NCI-H1930 (cell line): ENCODE measurements at places on chromosomes 3 and 15.
A peak's percentile ranks its signal among the peaks of the same experiment; 100 is the strongest.

- DNase-seq = no peak
These were observed 90.8 kb downstream of the ANP32A start for GRCh38 chr15:68729789-68730411.

GRCh38 chr3:123451186-123451585 is 2.3 kb upstream of the ADCY5 start:
- no peak for DNase-seq

GRCh38 chr15:41692049-41692448 is 31.8 kb downstream of the MGA start:
- no peak for DNase-seq

GRCh38 chr15:63901912-63902670 is 68.3 kb upstream of the HERC1 start:
- DNase-seq = no peak

DNA sequence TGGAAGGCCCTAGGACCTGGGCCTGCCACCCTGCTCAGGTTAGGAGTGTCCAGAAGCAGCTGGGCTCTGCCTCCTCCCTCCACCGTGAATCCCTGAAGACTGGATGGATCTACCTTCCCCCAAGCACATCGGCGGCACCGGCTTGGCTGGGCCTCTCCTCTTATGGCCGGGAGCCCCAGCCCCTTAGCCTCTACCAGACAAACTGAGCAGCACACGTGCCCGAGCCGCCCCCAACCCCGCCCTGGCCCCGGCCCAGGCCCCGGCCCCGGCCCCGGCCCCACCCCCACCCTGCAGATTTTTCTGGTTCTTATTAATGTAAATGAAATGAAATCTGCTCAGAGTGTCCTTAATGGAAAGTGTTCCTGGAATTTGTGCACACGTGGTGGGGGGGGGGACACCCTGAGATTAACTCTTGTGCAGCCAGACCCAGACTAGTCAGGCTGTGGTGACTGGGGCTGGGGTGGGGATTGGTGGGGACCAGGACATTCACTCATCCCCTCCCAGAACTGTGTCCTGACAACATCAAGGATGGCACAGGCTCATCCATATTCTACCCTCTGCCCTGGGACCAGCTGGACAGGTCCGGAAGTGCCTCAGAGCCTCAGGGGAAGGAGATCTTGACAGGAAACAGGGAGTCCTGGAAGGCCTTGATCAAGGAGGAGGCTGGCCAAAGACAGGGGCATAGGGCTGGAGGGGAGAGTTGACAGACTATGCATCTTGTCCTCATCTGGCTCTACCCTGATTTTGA is 30.9 kb upstream of the SEMA3F start:
- DNase-seq = no peak

GRCh38 chr3:49722896-49723295 is 855 bp downstream of the GMPPB start:
- DNase-seq = no peak

- DNase-seq = no peak
These were observed 13.5 kb upstream of the TIPIN start for GRCh38 chr15:66369773-66370651.

DNA sequence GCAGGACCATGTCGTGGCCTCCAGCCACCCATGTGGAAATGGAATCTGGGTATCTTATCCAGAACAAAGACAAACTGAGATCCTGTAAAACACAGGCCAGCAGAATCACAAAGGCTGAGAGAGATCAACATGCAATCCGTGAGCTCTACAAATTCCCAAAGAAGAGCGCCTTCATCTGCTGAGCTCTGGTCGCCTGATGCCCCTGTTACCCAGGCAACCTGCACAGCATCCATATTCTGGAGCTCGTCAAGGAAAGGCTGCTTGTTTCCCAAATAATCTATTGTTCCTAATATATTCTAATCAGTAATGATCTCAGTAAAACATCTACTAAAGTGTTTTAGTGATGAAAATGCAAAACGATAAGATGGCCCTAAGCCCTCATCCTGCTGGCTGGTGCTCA is 133.6 kb downstream of the OCA2 start:
- no peak for DNase-seq

GRCh38 chr15:63231706-63232105 is 42.3 kb downstream of the RAB8B start:
- DNase-seq = no peak

DNA sequence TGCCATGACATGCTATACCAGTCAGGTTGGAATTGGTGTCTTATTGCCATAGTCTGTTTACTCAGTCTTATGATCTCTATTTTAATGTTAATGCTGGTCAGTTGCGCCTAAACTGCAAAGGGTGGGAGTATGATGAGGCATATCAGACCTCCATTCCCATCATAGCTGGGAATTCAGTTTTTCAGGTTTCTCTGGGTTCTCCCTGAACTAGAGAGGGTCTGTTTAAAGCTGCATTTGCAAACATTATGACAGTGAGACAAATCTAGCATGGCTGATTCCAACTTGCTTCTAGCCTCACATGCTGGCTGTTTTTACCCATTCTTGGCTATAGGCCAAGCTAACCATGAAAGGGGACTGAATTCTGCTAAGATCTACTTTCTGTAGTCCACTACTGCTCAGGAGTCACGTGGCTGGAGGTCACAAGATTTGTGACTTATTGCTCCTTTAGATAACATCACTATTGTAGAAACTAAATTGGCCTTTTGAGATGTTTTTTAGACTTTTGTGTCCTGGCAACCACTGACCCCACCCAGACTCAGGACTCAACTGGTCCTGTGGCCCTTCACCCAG is 96.5 kb downstream of the TGFBR2 start:
- DNase-seq = no peak

GRCh38 chr3:100454677-100455076 is 37.7 kb upstream of the TMEM45A start:
- DNase-seq = no peak

- no peak for DNase-seq
These were observed 52.5 kb downstream of the CYP11A1 start for GRCh38 chr15:74314795-74315438.

- no peak for DNase-seq
These were observed 5.7 kb downstream of the DUT start for GRCh38 chr15:48336940-48337339.

- DNase-seq = no peak
These were observed 58.6 kb downstream of the QTRT2 start for GRCh38 chr3:114115143-114115542.

DNA sequence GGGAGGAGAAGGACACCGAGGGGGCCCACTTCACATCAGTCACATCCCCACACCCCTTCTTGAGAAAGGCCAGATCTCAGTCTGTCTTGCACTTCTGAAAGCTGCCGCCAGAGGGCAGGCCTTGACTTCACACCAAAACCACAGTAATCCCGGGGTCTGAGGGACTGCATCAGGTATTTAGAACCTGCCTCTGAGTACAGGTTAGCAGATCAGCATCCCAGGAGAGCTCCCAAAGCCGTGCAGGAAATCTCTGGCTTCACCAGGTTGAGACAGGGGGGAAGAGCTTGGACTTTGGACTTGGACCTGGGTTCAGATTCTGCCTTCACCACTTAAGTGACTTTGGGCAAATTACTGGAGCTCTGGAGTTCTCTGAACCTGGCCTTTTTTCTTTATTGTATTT is 50.3 kb downstream of the LHFPL4 start:
- peak; percentile 10 for DNase-seq

DNA sequence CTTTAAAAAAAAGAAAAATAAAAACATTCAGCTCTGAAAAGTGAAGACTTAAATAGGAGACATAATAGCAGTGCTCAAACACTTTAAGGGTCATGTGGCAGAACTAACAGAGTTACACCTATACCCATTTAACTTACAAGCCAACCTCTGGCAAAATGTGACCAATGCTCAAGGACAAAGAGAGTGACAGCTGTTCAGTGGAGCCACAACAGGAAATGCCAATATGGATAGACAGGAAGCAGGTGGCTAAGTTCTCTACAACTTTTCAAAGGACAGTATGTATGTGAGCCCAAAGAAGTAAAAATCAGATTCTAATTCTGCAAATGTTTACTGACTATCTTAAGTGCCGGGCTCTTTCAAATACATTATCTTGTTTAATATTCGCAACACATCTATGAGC is 3.4 kb downstream of the TMCC1 start:
- DNase-seq = no peak

GRCh38 chr3:114556657-114557213 is 262.9 kb downstream of the TIGIT start:
- no peak for DNase-seq

- peak; percentile 7 for DNase-seq
These were observed 856.1 kb downstream of the SI start for GRCh38 chr3:164222197-164222596.

GRCh38 chr3:11638495-11639358 is 5.0 kb downstream of the VGLL4 start:
- DNase-seq = no peak

- no peak for DNase-seq
These were observed 179.3 kb downstream of the THRB start for GRCh38 chr3:24315356-24315755.

GRCh38 chr3:131193641-131194238 is 167.1 kb downstream of the NEK11 start:
- no peak for DNase-seq

- no peak for DNase-seq
These were observed 519.3 kb upstream of the ARPP21 start for GRCh38 chr3:35120026-35120425.

DNA sequence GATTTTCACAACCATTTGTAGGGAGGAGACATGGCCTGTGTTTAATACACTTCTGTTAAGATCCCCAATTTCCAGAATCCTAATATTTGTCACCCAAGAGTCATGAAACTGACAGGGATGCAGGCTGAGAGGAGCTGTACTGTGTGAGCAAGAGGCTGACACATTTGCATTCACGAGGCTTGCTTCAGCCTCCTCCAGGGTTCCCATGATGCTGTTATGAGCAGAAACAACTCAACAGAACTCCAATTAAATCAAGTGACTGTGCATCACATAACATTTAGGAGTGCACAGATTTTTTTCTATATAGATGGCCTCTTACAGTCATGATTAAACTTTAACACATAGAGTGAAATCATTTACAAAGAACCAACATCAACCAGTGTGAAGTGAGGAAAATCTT is 292.3 kb upstream of the STT3B start:
- DNase-seq = no peak

DNA sequence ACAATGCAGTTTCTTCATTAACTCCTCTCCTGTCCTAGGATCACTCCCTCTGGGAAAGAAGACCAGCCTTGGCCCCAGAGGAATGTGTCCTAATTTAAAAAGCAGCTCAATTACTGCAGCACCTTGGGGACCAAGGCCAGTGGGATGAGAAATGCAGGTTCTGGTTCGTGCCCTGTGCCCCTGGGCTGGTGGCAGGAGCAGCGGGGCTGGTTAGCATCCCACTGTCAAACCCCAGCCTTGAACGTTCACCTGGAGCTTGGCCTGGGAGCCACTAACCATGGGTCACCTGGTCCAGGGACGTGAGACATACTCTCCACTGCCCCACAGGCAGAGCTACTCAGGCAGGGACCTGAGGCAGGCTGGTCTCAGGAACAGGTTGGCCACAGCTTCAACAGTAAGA is 8.4 kb upstream of the RTP3 start:
- DNase-seq = no peak

- no peak for DNase-seq
These were observed 608.1 kb downstream of the SQOR start for GRCh38 chr15:46242935-46243334.

- DNase-seq = no peak
These were observed 4.9 kb upstream of the KY start for GRCh38 chr3:134655706-134656105.

DNA sequence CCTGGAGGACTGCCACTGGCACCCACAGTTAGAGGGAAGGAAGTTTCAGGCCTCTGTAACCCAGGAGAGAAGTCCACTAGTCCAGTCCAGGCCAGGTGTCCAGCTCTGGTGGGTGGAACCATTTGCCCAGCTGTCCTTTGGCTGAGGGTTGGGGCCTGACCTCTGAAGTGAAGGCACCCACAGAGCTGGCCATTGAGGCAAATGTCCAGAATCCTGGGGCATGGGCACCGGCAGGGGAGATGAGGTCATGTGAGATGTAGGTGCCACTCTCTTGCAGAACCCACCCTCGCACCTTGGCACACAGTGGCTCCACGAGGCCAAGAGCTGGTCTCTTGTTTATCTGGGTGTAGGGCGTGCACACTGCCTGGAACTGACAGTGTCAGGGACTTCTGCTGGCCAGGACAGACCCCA is 162.8 kb downstream of the SMAD6 start:
- no peak for DNase-seq

- no peak for DNase-seq
These were observed 620 bp downstream of the ABHD5 start for GRCh38 chr3:43691120-43691995.

GRCh38 chr3:51684971-51685751 is 14.1 kb downstream of the TEX264 start:
- no peak for DNase-seq

DNA sequence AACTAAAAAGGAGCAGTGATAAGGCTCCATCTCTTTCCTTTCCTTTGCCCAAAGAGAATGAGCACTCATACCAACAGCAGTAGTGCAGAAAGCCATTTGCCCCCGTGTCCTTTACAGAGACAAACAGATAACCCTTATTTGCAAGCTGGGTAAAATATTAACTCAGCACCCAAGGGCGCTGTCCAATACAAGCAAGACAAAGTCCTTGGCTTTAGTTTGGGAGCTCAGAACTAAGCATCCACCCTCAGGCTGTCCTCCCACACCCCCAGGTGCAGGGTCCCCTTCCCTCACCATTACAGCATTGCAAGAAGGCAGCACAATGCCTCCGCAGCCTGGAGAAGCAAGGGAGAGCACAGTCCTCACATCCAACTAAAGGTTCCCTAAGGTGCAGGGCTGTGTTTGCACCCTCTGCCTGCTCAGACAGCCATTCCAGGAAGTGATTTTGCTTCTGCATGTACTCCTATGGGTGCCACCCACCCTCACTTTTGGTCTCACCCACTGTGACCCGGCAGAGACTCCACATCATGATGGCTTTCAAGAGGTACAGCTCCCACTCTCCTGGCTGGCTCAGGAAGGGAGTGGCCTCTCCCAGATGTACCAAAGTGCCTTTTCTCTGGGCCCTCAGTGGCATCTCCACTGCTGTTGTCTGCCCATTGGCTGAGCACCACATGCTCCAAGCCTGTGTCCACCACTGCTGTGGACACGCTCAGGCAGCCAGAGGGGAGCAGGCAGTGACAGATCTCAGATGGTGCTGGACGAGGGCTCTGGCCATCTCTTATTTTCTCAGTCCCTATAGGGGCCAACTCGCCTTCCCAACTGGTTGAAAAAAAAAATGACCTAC is 34.1 kb upstream of the HES1 start:
- DNase-seq = no peak

- DNase-seq = no peak
These were observed 145.0 kb downstream of the ARNT2 start for GRCh38 chr15:80549191-80549590.

- DNase-seq = no peak
These were observed 14.4 kb upstream of the WNT7A start for GRCh38 chr3:13894096-13894806.

DNA sequence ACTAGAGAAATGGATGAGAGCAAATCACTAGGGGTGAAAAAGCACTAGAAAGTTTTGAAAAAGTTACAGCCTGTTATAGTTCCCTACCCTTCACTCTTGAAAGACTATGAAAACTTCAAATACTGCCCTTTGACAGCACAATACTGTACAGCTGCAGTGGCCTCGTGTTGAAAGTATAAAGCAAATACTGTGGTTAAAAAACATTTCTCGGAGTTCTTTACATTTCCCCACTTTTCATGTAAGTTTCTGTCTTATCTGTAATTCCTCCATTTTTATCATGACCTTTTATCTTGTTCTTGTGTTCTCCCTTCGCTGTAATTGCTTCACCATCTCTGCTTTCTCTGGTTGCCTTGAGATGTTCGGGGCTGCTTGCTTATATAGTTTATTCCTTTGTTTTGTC is 423.8 kb upstream of the CFAP20DC start:
- no peak for DNase-seq

GRCh38 chr15:62568004-62568403 is 402.9 kb upstream of the C2CD4B start:
- DNase-seq = no peak

- DNase-seq = no peak
These were observed 1.4 kb downstream of the RPSA start for GRCh38 chr3:39407773-39408492.
